ENCODE measurements at places on chromosomes 2 and 18.

DNA sequence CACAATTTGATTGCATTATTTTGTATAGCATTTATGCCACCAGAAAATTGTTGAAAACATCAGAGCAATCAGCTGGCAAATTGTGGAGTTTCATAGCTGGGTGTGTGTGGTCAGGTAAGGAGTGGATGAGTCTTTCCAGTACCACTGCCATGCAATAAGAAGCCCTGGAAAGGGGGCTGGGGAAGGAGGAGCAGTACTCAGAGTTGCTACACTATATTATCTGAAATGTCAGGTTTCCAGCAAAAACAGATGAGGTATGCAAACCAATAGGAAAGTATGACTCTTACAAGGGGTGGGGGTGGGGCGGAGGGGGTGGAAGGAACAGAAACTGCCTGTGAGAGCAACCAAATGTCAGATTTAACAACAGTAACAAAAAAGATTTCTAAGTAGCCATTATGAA is 112.2 kb downstream of the SOS1 start:
- no peak for DNase-seq

GRCh38 chr2:60492548-60492947 is 60.9 kb downstream of the BCL11A start:
- no peak for DNase-seq

DNA sequence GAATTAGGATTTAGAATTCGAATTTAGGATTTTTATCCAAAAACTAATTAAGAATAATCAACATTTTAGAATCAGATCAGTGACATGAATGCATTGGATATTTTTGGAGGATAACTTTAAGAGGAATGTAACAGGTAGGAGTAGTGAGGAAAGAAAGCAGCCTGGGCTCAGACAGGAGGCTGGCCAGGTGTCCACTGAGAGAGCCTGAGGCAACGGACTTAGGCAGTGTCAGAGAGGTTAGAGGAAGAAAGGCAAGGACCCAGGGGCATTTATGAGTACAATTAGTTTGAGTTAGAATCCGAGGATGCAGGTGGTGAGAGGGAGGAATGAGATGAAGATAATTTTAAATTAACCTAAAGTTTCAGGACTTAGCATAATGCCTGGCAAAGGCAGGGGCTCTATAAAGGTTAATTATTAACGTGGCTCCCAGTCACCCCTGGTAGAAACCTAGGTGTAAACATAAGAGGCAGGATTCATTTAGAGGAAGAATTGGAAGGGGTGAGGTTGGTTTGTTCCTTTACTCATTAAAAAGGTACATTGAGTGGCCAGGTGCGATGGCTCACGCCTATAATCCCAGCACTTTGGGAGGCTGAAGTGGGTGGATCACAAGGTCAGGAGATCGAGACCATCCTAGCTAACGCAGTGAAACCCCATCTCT is 507.1 kb downstream of the TMEM182 start:
- no peak for DNase-seq

GRCh38 chr2:71861186-71862160 is 286.2 kb downstream of the CYP26B1 start:
- DNase-seq: no peak

DNA sequence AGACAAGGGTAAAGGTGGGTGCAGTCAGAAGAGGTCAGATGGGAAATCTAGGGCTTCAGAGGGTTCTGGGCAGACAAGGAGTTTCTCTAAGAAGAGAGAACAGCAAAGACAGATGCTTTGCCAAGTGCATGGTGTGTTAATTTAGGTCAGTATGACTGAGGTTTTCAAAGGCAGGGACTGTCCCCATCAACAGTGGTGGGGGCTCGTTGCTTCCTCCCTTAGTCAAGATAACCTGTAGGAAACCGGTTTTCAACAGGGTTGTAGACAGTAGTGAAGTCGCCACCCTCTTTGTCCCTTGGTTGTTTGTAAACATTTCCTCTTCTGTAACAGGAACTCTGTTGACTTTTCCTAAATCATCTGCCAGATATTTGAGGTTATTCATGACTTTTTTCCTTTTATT is 11.6 kb downstream of the RAB12 start:
- no peak for DNase-seq
